ENCODE measurements at places on chromosomes 13 and 19.

- DNase-seq, result peak; percentile 34
These were observed 11.6 kb upstream of the GPR18 start for GRCh38 chr13:99269627-99270241.

DNA sequence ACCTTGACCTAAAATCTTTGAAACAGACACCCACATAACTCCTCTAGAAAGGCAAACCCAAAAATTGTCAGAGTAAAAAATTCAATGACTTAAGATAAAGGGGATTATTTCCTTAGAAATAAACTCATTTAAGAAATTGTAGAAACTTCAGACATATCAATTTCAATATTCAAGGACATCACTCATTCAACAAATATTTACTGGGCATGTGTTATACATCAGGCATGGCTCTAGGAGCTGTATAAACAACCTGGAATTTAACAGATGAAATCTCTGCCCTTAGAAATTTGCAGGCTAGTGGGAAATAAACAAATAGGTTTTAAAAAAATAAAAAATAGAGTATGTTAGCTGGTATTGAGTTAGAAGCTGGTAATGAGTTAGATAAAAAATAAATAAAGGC lies 84.0 kb upstream of the LSM14A start:
- no peak for DNase-seq

DNA sequence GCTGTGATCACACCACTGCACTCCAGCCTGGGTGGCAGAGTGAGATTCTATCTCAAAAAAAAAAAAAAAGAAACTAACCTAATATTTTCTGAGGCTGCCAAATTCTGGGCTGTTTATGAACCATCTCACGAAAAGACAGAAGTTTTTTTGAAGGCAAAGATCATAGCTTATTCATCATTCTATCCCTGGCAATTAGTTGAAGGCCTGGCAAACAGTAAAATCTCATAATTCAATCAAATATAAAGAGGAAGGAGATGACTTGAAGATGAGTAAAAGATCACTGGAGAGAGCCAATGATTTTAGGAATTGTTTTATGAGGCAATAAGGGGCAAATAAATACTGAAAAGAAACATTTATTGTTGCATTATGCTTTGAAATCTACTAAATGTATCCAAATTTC lies 216.5 kb downstream of the DCLK1 start:
- no peak for DNase-seq

GRCh38 chr19:14770944-14771839 lies 7.2 kb downstream of the ADGRE2 start:
- DNase-seq, result no peak

DNA sequence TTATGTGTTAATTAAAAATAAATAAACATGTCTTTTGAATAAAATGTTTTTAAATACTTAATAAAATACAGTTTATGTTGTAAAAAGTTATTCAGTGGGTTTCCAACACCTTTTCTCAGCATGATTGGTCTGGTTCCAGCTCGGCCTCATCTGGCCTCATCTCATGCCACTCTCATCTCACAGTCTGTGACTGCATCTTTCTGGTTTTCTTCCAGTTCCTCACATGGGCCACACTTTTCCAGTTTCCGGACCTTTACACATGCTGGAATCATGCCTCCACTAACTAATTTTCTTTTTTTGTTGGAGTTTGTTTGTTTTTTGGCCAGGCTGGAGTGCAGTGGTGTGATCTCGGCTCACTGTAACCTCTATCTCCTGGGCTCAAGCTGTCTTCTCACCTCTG lies 82.5 kb downstream of the RUBCNL start:
- no peak for DNase-seq

DNA sequence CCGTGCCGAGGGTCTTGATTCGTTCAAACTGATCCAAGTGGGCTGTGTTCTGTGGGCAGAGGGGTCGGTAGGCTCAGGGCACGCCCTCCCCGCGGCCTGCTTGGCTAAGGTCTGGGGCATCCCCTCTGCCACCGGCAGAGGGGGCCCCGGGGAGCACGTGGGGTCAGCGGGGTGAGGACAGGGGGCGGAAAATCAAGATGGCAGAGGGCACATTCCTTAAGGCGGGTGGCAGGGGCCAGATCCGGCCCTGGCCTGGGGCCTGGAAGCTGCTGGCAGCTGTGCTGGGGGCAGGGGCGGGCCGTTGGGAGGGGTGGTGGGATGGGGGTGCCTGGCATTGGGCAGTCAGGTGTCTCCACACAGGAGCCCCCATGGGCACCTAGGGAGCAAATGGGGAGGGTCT lies 10.7 kb downstream of the PRKACA start:
- DNase-seq, result no peak

DNA sequence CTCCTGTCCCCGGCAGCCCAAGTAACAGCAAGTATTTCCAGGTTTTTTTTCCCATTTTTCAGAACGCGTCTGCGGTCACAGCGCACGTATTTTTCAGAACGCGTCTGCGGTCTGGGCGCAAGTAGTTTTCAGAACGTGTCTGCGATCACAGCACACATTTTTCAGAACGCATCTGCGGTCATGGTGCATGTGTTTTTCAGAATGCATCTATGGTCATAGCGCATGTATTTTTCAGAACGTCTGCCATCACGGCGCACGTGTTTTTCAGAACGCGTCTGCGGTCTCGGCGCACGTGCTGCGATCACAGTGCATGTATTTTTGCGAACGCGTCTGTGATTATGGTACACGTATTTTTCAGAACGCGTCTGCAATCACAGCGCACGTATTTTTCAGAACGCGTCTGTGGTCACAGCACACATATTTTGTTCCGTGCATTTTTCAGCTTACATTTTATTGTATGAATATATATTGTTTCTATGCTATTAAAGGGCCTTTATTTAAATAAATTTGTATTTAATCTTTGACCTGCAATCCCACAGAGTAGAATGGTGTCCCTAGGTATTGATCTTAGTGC lies 19.7 kb downstream of the ATP4B start:
- DNase-seq, result no peak

GRCh38 chr13:99959127-99959539 lies 12.4 kb downstream of the ZIC5 start:
- DNase-seq, result no peak

GRCh38 chr13:79776531-79777295 lies 295.8 kb downstream of the NDFIP2 start:
- no peak for DNase-seq

DNA sequence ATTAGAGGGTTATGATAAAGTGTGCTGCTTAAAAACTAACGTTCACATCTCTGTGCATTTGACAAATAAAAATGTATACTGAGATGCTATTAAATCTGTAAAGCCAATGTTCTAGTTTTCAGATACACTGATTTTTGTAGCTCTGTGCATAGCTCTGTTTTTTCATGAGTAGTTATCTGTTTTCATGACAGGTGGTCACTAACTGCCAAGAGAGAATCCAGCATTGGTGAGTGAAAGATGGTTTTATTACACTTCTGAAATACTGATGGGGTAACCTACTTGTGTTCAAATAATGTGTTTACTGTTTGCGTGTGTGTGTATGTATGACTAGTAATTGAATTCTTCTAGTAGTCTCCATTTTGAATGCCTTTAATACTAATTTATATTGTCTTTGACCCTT lies 29.0 kb downstream of the URI1 start:
- no peak for DNase-seq

- no peak for DNase-seq
These were observed 14.4 kb downstream of the COMP start for GRCh38 chr19:18776736-18777135.

GRCh38 chr13:113970810-113971470 lies 2.9 kb downstream of the C13orf46 start:
- no peak for DNase-seq

GRCh38 chr13:74111399-74111798 lies 22.8 kb downstream of the KLF12 start:
- no peak for DNase-seq

- no peak for DNase-seq
These were observed 260.4 kb downstream of the NALCN start for GRCh38 chr13:101155920-101156319.

DNA sequence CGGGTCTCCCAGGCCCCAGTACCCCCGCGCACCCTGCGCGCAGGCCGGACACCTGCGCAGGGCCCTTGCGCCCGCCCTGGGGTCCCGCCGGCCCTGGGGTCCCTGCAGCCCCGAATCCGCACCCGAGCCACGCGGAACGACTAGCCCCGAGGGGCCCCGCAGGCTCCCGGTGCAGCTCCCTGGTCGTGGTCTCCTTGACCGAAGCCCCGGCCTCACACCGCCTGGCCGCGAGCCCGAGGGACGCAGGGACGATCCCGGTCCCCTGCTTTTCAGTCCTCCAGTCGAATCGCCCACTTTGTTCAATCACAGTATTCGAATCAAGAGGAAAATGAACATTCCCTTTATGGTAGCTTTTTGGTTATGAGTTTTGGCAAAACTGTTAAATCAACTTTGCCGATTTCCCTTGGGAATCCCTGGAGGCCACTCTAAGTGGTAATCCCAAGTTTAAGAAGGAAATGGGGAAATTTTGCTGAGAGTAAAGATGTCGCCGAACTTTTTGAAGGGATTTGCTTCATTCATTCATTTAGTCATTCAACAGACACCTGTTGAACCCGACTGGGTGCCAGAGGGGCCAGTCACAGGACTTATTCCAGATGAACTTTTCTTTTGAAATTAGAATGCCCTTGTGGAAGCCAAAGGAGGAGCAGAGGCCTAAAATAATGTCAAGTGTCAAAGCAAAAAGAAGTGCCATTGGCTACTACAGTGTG lies 75.0 kb downstream of the ZIC5 start:
- no peak for DNase-seq

DNA sequence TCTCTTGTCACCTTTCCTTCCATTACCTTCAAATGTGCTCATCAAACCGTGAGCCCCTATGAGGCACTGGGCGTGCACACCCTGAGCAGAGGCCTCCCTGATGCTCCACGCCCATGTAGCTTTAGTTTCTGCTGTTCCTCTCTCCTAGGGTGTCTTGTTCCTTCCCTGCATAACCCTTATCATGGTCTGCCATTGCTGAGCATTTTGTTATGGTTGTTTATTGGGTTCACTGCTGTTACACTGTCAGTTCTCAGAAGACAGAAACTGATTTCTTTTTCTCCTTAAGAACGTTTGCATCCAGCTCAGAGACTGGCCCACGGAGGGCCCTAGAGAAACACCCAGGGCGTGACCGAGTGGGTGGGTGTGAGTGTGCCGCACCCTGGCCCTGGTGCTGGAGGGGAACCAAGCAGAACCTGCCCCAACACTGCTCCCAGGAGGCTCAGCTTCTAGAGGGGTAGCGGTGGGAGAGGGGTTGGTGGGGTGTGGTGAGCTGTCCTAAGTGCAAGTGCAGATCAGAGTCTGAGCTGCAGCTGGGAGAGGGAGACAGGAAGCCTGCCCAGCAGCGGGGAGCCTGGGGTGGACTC lies 61.4 kb upstream of the URI1 start:
- DNase-seq, result no peak

DNA sequence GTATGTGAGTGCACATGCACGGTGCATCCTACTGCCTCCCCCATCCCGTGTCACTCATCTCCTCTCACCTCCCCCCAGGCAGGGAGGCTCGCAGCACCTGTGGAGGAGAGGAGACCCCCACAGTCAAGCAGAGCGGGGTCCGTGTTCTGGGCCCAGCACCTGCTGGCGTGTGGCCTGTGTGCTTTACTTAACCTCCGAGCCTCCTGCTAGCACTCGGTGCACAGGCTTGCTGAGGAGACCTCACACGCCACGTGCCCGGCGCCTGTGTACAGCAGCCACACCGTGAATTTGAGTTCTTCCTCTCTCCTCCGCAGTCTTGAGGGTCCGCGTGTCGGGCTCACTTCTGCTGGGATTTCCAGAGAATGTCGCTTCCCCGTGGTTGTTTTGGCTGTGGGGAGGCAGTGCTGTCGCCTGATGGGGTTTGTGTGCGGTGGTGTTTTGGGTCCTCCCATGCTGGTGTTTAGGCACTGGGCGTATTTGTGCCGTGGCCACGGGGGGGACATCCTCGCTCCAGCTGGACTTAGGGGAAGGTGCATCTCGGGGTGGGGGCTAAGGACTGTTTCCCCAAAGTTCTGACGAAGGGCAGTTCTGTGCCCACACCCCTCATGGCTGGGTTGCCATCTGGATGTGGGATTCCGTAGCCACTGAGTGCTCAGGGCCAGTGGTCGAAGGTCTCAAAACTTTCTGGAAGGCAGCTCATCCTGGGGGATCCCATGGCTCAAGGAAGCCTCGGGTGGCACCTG lies 34.8 kb upstream of the TMEM255B start:
- no peak for DNase-seq

DNA sequence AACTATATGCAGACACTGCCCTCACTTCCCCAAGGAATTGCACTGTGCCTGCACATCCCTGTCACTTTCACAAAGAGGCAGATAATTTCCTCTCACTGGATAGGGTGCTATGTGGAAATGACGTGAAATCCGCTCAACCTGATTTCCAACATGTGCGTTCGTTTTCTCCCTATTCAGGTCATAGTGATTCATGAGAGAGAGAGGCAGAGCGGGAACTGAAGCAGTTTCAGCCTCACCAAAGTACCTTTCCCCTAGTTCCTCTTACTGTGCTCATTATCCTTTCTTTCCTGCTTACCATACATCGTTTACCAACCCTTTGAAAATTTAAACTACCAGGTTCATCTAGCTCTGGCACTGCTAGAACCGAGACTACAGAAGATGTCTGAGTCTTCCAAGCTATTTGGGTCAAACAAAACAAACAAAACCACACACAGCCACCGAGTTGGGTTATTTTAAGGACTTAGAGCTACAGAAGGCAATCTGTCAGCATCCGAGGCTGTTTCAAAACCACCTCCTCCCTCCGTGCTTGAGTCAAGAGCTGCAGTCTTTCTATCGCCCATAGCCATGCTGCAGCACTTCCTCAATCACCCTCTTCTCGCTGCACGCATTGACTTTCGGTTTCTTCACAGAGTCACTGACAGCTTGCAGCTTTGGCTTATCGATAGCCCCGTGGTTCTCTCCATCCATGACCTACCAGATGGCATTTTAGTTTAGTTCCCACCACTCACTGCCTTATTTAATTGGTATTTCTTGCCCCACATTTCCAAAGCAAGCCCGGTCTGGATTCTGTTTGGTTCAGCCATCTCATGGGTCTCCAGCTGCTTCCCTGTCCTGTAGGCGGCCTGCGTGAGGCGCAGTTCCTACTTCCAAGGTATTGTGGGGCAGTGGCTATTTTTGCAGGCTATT lies 1395.8 kb downstream of the EFNB2 start:
- peak; percentile 61 for DNase-seq

DNA sequence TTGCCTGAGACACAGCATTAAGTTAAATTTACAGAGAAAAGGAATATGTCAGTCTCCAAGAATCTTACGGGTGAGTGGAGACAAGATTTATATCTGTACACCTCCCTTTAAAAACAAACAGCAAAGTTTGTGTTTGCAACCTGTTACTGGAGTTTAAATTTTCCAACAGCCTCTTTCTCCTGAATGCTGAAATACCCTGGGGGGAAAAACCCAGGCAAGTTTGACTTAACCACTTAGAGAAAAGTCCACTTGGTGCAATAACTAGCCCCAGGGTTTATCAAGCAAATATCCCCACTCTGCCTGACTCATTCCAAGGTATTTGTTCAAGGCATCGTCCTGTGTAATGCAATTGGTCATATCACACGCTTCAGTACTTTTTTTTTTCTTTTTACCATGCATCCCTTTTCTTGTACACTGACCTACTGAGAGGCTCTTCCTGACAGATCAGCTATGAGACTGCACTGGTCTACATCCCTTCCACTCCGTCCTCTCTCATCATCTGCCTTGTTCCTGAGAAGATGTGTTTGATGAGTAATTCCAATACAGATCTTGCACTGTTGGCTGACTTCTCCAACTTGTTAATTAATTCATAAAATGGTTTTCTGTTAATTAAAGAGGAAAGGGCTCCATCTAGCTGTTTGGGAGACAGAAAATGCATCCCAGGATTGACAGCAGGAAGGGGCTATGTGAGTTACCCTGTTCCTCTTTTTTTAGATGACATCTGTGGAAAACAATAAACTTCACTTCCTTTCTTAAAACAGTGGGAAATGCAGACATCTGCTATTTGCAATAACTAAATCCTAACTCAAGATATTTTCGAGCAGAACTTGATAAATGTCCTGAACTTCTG lies 212.5 kb upstream of the IRS2 start:
- DNase-seq, result no peak

- DNase-seq, result no peak
These were observed 271.2 kb upstream of the HTR2A start for GRCh38 chr13:47168066-47168465.
